ENCODE measurements at places on chromosomes 16 and 17. TPM values are rescaled to one million over a fixed set of nuclear protein-coding genes. Genes with fewer than 3 reads are reported as not detected.

SMIM5 gene
- total RNA-seq: not detected

CDRT15L2 gene
- total RNA-seq: not detected

KIFC3 gene
- 41.1 TPM for total RNA-seq

DHX40 gene
- total RNA-seq: 66.3 TPM

NEUROD2 gene
- total RNA-seq: not detected

All from smooth muscle cell of the pulmonary artery (primary cell).